ENCODE measurements at places on chromosomes 6 and 20. TPM values are rescaled to one million over a fixed set of nuclear protein-coding genes. Genes with fewer than 3 reads are reported as not detected.

MUC22 gene
- not detected for total RNA-seq

OXT gene
- total RNA-seq, result not detected

FRK gene
- 20.0 TPM for total RNA-seq

GSTA5 gene
- not detected for total RNA-seq

IL17A gene
- total RNA-seq, result not detected

GABRR1 gene
- total RNA-seq, result 5.4 TPM

AGPAT4 gene
- total RNA-seq, result 23.8 TPM

IP6K3 gene
- 0.27 TPM for total RNA-seq

IMPG1 gene
- not detected for total RNA-seq

RAET1L gene
- not detected for total RNA-seq

- peak overlapping the region; percentile 94 for H3K27ac ChIP-seq
- H3K36me3 ChIP-seq, result no peaks in the 10 kb centered on the region
- no peak for DNase-seq
Measured at GRCh38 chr6:119350952-119351372, 1.4 kb upstream of the MAN1A1 start.

DNA sequence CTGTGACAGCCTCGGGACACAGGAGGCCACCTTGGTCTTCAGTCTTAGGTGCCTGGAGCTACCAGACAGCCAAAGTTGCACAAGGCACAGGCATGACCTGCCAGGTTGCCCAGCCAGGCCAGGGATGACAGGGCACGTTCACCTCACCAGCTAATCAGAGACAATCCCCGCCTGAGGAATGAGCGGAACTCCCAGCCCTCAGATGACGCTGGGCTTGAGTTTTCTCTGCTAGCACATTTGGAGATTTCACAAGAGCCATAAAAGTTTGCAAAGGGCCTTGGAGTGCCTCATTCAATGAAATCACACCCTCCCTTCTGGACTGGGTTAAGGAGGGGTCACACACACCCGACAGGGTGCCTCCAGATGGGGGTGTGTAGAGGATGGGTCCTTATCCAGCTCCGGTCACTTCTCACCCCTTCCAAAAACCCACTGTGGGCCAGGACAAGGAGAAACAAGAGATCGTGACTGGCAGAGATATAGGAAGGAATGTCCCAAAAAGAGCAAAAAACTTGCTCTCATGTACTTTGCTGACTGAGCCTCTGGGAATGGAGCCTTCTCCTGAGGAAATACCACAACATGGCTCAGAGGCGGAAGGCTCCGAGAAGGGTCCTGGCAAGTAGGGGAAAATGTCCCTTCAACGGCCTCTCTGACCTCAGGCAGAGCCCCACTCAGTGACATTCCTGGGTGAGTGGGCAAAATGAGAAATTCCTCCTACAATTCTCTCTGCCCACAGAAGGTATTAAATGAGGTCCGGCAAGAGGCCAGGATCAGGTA, 121.6 kb downstream of the ISM1 start:
- H3K4me3 ChIP-seq, result no peak overlapping the region
- no peak for DNase-seq
- no peak overlapping the region for H3K27ac ChIP-seq
- H3K36me3 ChIP-seq, result no peaks in the 10 kb centered on the region

GRCh38 chr6:73049971-73050594, 175.2 kb downstream of the KHDC1L start:
- no peaks in the 10 kb centered on the region for H3K36me3 ChIP-seq
- no peaks in the 10 kb centered on the region for H3K27me3 ChIP-seq
- no peak overlapping the region for H3K4me3 ChIP-seq
- no peak overlapping the region for H3K27ac ChIP-seq
- H3K4me1 ChIP-seq, result peaks cover 6% of the 10 kb centered on the region

DNA sequence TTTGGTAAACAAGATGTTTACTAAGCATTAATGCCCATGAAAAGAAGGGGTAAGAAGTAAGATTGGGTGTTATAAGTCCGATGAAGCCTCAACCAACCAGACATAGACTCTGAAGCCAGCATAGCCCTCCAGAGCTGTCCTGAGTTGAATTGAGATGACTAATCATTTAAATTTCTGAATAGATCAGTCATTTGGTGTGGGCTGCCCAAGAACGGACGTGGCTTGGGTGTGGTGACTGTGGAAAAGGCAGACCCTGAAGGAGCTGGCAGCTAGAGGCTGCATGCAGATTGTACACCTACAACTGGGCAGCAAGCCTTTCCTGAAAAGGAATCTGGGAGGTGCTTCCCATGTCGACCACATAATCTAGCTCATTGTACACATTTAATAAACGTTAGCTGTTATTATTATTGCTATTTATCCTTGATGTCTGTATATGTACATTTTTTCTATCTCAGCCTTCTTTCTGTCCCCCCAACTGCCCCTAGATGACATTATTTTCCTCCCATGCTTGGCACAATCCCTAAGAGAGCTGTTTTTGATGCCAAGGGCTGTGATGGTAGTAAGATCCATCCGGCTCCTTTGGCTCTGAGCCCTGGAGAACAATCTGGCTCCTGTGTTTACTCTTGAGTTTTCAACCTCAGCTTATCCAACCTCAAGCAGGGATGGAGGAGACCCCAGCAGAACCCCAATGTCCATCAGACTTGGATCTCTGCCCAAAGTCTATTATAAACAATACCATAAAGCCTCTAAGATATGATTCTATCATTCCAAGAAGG, 57.6 kb upstream of the JAG1 start:
- no peak for DNase-seq
- H3K36me3 ChIP-seq, result no peaks in the 10 kb centered on the region
- no peak overlapping the region for H3K4me3 ChIP-seq
- no peak overlapping the region for H3K27ac ChIP-seq

- no peaks in the 10 kb centered on the region for H3K27me3 ChIP-seq
- H3K4me3 ChIP-seq, result peak overlapping the region; percentile 94
- H3K4me1 ChIP-seq, result peaks cover 12% of the 10 kb centered on the region
- H3K27ac ChIP-seq, result peak overlapping the region; percentile 86
- peaks cover 9% of the 10 kb centered on the region for H3K36me3 ChIP-seq
- DNase-seq, result no peak
Measured at GRCh38 chr20:36950414-36951197, 902 bp downstream of the SAMHD1 start.

DNA sequence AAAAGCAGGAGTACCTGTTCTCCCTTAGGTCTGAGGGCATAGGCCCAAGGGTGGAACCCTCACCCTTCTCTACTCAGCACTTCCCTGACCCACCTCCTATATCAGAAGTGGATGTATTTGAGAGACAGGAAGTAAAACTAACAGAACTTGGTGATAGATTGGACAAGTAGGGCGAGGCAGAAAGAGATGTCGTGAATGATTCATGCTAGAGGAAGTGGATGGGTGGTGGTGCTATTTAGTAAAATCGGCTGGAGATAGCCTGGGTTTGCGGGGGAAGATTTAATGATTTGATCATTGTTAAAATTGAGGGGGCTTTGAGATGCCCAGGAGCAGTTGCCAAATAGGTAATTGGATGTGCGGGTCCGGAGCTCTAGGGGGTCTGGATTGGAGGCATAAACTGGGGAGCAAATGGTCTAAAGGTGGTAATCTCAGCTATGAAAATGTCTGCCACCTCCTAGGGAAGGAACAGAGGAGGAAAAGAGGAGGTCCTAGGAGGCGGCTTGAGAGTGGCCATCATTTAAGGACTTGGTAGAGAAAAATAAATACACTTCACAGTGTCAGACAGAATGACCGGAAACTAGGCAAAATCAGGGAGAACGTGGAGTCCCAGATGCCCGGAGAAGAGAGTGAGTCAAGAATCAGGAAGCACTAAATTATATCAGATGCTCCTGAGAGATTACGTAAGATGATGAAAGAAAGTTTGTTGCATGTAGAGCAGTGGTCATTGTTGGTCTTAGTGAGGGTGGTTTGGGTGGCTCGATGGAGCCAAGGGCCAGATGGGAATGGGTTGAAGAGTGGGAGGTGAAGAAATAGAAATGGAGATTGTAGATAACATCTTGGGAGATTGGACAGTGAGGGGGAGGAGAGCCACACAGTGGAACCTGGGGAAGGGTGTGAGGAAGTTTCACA, 142.0 kb downstream of the CEP57L1 start:
- H3K27ac ChIP-seq, result no peak overlapping the region
- peaks cover 25% of the 10 kb centered on the region for H3K4me1 ChIP-seq
- DNase-seq, result no peak

DNA sequence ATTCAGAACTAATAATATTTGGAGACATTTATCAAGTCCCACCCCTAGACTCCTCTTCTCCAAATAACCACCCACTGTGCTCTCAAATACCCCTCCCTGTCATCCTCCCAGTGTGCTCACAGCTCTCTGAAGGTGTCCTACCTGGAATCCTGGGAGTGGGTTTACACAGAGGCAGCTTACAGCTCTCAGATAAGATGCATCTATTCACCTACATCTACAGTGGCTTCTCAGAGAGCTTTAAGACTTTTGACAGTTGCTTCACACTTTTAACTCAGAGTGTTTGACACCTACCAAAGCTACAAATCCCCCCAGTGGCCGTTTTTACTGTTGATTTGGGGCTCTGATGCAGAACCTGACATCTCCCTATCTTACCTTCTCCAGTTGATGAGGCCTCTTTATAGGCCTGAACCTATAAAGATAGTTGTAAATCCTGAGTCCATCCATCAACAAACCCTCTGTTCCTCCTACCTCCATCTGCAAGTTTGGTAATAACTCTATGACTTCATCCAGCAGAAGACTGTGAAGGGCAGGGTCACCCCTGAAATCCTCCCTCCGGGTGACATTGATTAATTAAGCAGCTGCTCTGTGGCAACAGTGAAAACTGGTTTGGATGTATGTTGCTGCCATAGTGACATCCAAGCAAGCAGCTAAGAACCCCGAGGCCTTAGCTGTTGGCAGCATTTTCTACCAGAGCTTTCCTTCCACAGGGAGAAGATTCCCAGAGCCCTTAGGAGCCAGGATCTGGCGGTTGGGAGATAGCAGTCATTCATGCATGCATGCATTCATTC, 226.1 kb upstream of the RREB1 start:
- no peak overlapping the region for H3K4me3 ChIP-seq
- H3K4me1 ChIP-seq, result no peaks in the 10 kb centered on the region
- H3K36me3 ChIP-seq, result no peaks in the 10 kb centered on the region
- no peaks in the 10 kb centered on the region for H3K27me3 ChIP-seq

GRCh38 chr6:46583721-46584120, 68.9 kb downstream of the CYP39A1 start:
- DNase-seq, result no peak
- no peak overlapping the region for H3K4me3 ChIP-seq
- no peaks in the 10 kb centered on the region for H3K27me3 ChIP-seq

DNA sequence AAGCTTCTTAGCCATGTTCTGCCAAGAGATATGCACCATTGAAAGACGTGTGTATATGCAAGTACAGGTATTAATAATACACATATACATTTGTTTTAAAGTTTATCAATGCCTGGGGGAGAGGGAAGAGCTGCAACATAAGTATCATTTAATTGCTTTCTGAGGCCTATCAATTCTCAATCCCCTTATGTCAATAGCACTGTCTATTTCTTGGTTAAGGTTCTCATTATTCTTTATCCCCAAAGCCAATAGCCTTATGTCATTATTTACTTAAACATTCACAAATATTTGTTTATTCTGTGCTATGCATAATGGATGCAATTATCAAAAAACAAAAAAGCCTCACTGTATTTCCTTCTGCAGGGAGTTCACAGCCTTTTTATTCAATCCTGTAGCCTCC, 350.3 kb upstream of the KCNQ5 start:
- H3K27me3 ChIP-seq, result no peaks in the 10 kb centered on the region
- H3K4me1 ChIP-seq, result no peaks in the 10 kb centered on the region
- DNase-seq, result no peak
- no peak overlapping the region for H3K4me3 ChIP-seq
- no peaks in the 10 kb centered on the region for H3K36me3 ChIP-seq
- H3K27ac ChIP-seq, result no peak overlapping the region

GRCh38 chr6:41707565-41708200, 27.7 kb downstream of the TFEB start:
- no peak overlapping the region for H3K4me3 ChIP-seq
- no peaks in the 10 kb centered on the region for H3K27me3 ChIP-seq
- no peak for DNase-seq
- H3K4me1 ChIP-seq, result peaks cover 56% of the 10 kb centered on the region

GRCh38 chr6:30075094-30075789, at the start of gene RNF39:
RNF39 (minus strand) TSS chr6:30075769; CDS start chr6:30075585, 184 bp downstream.
- H3K27ac ChIP-seq, result no peak within 1 kb of the TSS
- no peak for DNase-seq
- H3K27me3 ChIP-seq, result peaks cover 17% of the 10 kb centered on the region
- peak within 1 kb of the TSS; percentile 56 for H3K4me3 ChIP-seq
- H3K4me1 ChIP-seq, result peaks cover 4% of the 10 kb centered on the region
- H3K36me3 ChIP-seq, result peaks cover 2% of the 10 kb centered on the region
